ENCODE measurements at places on chromosomes 11 and 22. TPM values are rescaled to one million over a fixed set of nuclear protein-coding genes. Genes with fewer than 3 reads are reported as not detected.

DNA sequence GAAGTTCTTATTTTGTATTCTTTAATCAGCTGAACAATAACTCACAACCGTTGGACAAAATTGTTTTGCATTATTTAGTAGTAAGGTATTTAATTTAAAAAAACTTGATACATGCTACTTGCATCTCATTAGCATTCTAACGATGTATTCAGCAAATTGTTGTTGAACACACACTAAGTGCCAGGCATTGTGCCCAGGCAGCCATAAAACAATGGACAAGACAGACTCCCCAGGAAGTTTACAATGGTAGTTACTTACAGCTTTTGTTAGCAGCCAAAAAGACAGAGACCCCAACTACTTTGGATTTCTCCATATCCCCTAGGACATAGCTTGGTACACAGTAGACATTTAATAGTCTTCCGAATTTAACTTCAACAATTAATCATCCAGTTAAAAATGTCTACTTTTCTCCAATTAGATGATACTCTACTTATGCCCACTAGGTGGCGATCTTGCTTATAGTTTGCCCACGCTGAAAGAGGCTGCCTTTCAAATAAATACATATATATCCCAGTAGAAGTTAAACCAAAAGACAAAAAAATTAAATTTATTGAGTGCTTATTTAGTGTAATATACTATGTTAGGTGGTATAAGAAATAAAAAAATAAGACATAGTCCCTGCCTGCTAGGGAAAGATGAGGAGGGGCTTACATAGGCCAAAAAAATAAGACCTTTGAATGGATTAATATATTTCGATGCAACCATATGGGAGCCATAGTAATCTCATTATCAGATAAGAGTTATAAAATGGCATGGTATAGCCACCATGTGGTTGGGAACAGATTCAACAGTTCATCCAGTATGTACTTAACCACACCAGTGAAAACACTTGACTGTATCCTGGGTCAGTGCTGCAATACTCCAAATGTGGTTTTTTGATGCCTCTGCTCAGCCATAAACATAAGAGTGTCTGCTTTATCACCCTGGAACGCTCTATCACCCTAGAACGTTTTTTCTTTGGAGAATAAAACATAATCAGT is 2.0 kb upstream of the FJX1 start:
- no peak for DNase-seq

PRG3 gene
- total RNA-seq: not detected

DNA sequence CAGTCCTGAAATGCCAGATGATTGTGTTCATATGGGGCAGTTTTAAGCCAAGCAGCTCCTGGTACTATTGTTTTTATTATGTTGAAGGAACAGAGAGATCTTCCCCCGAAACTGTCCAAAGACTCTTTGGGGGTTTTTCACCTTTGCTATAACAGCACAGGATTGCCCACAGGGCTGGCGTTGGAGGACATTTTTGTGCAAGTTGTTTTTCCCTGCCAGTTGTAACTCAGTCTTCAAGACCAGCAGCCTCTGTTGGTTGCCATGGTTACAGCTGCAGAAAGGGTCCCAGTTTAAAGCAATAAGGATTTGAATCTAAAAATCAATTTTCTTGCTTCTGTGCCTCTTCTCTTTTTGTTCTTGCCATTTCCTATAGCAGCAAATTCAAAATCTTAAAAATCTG is 45.4 kb upstream of the YWHAH start:
- no peak for DNase-seq

RFPL1 gene
- total RNA-seq: not detected

MS4A12 gene
- total RNA-seq: not detected

GRCh38 chr11:117193130-117194020 is 5.8 kb upstream of the TAGLN start:
- no peak for DNase-seq

DNA sequence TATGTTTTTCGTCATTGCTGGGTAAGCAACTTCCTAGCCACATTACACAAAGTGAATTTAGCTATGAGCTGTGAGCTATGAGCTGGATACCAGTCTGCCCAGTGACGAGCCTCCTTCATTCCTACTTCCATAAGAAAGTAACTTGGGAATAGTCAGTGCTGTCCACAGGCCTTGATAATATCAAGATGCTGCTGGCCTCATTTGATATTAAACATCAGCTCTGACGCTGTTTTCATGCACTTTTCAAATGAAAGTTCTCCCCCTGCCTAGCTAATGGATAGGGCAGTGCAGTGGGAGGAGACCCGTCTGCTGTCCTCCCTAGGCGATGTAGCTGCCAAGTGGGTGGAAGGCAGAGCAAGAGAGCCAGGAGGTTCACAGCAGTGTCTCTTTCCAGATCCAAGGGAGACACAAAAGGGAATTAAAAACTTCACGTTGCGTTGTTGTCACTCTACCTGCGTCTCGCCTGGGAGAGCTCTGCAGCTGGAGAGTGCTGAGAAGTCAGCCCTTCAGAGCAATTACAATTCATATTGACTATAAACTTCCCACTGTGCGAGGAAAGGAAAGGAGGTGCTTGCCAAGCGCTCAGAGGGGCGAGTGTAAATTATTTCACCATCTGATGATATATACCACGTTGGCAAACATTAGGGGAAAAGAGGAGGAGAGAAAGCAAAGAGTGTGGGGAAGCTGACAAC is 861.4 kb downstream of the NTM start:
- no peak for DNase-seq

- no peak for DNase-seq
Observed at GRCh38 chr11:46808799-46809431, 37.2 kb downstream of the CKAP5 start.

- DNase-seq: no peak
Observed at GRCh38 chr11:115892016-115892415, 387.8 kb upstream of the CADM1 start.

GRCh38 chr11:33620423-33621171 is 80.0 kb downstream of the C11orf91 start:
- no peak for DNase-seq

CCDC81 gene
- total RNA-seq: 0.76 TPM

CRYBB2 gene
- not detected for total RNA-seq

LRRC74B gene
- not detected for total RNA-seq

DNA sequence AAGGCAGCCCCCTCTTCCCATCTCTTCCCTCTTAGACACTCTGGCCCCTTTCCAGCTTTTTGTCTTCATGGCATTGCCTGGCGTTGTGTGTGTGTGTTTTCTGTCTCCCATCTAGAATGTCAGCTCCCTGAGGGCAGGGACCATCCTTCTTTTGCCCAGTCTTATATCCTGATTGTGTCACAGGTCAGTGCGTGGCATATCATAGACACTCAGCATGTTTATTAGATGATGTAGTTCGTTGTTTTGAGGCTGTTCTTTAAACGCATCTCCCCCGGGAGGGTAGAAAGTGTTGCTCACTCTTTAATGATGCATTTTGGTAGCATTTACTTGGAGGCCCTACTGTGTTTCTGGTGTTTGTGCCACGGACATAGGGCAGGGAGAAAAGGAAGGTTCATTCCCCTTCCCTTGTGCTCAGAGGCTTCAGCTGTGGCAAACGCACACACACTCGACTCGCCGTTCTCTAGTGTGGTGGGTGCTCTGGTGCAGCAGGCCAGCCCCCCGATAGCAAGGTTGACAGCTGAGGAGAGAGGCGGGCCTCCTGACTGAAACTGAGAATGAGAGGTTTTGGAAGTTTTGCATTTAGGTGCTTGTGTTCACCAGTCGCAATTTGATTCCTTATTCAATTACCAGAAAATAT is 60.2 kb downstream of the TNRC6B start:
- no peak for DNase-seq

MAPK1 gene
- total RNA-seq: 121 TPM

MYO7A gene
- 2.1 TPM for total RNA-seq

CRYBB3 gene
- total RNA-seq: 0.65 TPM

DNA sequence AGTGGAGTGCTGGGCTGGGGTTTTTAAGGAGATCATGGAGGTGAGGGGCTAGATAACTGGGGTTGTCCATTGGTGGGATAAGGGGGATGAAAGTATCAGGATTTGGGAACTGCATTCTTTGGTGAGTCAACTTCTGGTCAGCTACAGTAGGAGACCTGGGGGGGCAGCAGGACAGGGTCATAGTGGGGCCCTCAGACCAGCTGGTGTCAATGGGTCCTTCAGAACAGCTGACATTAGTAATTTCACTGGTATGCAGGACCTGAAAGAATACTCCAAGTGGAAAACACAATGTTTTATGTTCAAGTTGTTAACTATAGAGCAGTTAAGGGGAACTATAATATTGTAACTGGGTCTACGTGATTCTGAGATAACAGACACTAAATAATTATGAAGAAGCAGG is 2.8 kb upstream of the TTC12 start:
- DNase-seq: no peak

IL17RA gene
- total RNA-seq: 20.7 TPM

DNA sequence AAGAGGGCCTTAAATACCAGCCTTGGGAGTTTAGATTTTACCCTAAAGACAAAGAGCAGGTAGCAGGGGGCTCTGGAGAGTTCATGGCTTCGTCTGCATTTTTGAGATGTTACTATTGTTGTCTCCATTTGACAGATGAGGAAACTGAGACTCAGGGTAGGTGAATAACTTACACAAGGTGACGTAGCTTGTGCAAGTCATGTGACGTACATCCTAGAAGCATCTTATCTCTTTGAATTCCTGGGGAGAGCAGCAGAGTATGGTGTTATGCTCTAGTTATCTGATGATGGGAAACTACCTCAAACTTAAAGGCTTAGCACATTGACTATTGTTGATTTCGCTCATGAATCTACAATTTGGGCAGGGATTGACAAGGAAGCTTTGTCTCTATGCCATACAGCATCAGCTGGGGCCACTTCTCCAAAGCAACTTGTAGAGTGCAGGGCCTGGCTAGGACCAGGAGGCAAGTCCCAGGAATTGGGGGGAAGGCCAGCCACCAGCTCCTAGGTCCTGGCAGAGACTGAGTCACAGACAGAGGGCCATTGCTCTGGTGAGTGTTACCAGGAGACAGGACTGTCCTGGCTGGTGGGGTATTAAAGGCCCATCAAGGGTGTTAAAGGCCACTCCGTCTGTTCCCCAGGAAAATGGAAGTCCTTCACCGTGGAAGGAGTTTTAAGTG is 52.1 kb upstream of the TSKU start:
- no peak for DNase-seq

DNA sequence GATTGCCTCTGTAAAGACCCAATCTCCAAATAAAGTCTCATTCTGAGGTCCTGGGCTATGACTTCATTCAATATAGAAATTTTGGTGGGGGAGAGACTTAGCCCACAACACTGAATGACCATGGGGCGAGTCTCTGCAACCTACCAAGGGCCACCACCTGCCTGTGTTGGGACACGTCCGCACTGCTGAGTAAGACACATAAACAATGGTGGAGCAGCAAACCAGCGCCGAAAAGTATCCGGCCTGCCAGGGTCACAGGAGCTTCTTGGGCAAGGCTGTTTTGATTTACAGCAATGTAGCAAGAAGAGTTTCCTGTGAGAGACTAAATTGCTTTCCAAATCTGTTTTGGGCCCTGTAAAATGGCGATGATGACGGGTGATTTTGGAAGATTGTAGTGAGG is 122.3 kb downstream of the SHANK2 start:
- no peak for DNase-seq

GRCh38 chr11:31690041-31690440 is 121.1 kb downstream of the PAX6 start:
- no peak for DNase-seq

- DNase-seq: no peak
Observed at GRCh38 chr22:32518381-32518780, 43.8 kb downstream of the FBXO7 start.

LRRC56 gene
- 2.0 TPM for total RNA-seq

- DNase-seq: no peak
Observed at GRCh38 chr22:45918459-45919370, 58.2 kb downstream of the WNT7B start.

GRCh38 chr11:92595052-92595451 is 370.4 kb downstream of the FAT3 start:
- DNase-seq: no peak

OR10A2 gene
- not detected for total RNA-seq

TCP11L1 gene
- total RNA-seq: 26.3 TPM

OR8I2 gene
- total RNA-seq: not detected

SC5D gene
- 13.6 TPM for total RNA-seq

DNA sequence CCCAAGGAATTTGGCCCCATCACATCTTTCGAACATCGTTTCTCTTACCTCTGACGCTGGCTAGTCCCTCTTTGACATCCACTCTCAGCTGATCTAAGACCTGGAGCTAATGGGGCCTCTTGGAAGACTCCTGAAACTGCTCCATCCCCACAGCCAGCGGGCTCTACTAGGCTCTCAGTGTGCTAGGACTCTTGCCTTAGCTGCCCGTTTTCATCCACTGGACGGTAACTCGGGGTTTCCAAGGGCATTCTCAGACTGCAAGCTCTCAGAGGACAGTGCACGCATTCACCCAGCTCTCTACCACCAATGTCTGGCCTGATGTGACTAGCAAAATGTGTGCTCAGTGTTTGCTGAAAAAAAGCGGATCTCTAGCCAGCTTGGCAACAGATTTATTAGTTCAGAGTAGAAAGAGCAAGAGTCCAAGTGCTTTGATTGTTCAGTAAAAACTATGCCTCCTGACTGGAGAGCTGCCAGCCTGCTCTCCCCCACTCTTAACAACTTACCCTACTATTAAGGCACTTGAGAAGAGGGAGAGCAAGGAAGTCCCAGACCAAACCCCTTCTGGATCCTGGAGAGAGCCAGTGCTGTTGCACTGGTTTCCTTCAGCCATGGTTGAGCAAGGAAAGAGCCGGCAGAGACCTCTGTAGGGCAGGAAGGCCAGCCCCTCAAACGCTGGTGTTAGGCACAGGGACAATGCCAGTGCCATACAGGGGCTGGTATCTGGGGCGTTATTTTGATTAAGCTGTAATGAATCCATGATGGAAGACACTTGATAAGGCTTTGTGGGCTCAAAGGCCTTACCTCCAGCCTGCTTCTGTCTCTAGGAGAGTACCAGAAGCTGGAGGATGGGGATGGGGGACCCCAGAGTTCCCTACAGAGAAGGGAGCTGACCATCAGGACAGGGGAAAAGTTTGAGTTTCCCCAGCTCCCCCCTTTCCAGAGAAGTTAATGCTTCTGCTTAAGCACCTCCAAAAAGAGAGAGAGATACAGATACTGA is 9.2 kb downstream of the RELA start:
- peak; percentile 88 for DNase-seq

DNA sequence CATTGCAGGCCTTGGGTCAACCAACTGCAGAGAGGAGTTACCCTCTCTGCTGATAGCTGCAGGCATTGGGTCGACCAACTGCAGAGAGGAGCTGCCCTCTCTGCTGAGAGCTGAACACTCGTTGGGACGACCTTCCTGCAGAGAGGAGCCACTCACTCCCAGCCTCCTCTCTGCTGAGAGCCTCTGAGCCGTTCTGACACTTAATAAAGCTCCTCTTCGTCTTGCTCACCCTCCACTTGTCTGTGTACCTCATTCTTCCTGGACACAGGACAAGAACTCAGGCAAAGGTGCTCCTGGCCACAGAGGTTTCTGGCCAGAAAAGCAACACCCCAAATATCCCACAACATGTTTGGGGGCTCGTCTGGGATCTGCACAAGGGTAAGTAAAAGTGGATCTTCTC is 7.5 kb upstream of the PKP3 start:
- DNase-seq: no peak
